ENCODE measurements at places on chromosomes 3 and 15.
A peak's percentile ranks its signal among the peaks of the same experiment; 100 is the strongest.

DNA sequence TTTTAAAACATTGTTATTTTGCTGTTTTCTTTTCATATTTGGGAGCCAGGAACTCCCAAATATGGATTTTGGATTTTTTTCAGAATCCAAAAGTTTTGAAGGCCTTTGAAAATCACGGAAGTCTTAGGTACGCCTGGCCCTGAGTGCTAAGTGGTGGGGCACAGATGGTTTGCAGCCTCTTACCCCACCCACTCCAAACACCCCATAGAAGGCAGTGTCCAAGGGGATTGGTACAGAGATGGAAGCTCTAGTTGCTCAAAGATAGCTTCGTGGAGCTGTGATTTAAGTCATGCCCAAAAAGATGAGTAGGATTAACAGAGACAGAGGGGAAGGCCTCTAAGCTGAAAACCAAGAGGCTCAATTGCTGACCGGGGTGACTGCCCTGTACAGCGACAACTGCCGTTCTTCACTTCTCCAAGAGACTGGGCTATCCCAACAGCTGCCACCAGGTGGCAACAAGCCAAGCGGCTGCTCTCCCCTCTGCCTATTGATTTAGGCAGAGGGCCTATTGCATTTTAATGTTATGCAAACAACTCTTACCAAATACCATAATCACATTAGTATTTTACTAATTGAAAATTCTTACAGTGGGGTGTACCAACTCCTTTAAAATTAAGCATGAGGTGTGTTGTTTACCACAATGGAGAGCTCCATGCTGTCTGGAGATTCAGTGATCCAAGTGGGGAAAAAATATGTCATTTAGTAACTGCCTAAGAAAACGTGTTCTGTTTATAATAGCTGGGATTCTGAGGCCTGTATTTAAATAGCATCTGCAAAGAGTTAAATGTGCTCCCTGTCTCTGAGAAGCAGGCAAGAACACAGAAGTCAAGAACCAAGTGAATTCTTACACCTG, 64.0 kb upstream of the C15orf61 start:
- DNase-seq, result peak; percentile 71

DNA sequence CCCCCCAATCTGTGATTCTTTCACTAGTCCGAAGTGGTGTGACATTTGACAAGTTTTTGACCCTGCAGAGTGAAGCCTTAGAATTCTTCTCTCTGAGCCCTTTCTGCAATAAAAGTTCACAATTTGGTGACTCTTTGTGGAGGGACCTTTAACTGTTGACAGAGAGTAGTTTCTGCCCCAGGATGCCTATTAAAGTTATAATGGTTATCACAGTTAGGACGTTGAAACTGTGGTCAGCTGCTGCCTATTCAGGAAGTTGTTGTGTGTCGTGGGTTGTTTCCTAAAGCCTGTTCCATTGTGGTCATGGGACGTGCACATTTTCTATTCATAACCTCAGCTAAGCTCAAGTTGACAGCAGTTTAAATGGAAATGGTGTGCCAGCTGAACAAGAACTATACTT, 274.5 kb downstream of the NEK10 start:
- no peak for DNase-seq

- DNase-seq, result peak; percentile 77
Measured at GRCh38 chr3:101195951-101196713, 124.2 kb downstream of the IMPG2 start.

DNA sequence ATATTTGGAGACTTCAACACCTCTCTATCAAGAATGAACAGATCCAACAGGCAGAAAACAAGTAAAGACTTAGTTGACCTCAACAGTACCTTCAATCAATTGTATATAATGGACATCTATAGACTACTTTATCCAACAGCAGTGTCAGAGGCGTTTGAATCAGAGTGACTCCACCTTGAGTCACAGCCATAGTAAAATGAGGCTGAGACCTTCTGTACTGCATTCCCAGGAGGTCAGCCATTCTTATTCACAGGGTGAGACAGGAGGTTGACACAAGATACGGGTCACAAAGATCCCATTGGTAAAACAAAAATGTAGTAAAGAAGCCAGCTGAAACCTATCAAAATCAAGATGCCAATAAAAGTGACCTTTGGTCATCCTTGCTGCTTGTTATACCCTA, 299.8 kb downstream of the CNTN3 start:
- no peak for DNase-seq

GRCh38 chr15:62994975-62995681, 47.4 kb upstream of the TPM1 start:
- no peak for DNase-seq

GRCh38 chr3:18051306-18051705, 308.9 kb upstream of the TBC1D5 start:
- no peak for DNase-seq

- no peak for DNase-seq
Measured at GRCh38 chr3:88542916-88543315, 393.2 kb downstream of the C3orf38 start.

GRCh38 chr3:143849854-143850549, 1.7 kb upstream of the SLC9A9 start:
- DNase-seq, result peak; percentile 12

DNA sequence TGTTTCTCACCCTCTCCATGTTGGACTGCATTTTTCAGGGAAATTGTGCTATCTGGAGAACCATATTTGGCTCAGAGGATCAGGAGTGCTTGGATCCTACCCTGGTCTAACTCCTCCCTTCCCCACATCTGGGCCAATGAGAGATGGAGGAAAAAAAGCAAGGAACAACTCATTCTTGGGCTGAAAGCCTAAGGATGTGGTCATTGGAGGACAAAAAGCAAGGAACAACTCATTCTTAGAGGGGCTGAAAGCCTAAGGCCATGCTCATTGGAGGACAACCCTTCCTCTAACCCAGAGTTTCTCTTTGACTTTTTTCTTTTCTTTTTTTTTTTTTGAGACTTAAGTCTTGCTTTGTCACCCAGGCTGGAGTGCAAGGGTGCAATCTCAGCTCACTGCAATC, 48.6 kb upstream of the CHRNB4 start:
- DNase-seq, result no peak

GRCh38 chr15:69513986-69514385, 61.4 kb downstream of the RPLP1 start:
- no peak for DNase-seq

DNA sequence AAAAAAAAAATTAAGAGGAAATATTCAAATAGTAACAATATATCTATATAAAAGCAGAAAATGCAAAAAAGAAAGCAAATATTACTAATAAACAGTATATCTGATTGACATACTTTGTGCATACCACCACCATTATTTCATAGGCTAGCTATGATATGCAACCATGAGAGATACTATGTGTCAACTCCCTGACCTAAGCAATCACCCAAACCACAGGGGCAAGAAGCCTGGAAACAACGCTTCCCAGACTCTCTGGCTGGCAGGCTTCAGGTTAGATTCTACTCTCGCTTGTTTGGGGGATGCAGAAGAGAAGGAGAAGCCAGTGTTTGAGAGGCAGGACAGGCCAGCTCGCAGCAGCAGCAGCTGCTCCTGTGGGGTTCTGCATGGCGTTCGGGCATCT, 169.3 kb upstream of the TPM1 start:
- no peak for DNase-seq

GRCh38 chr3:139477710-139478640, 1.7 kb upstream of the RBP2 start:
- peak; percentile 84 for DNase-seq

GRCh38 chr3:185308126-185308754, 54.4 kb upstream of the EHHADH start:
- DNase-seq, result peak; percentile 67

- no peak for DNase-seq
Measured at GRCh38 chr3:157514371-157514895, 11.2 kb upstream of the VEPH1 start.

- DNase-seq, result peak; percentile 22
Measured at GRCh38 chr3:190696777-190697501, 165.6 kb downstream of the GMNC start.

- DNase-seq, result peak; percentile 1
Measured at GRCh38 chr3:77348244-77348855, 308.5 kb downstream of the ROBO2 start.

GRCh38 chr3:196458063-196458462, 25.8 kb upstream of the UBXN7 start:
- DNase-seq, result no peak

- no peak for DNase-seq
Measured at GRCh38 chr3:29610781-29611180, 329.9 kb downstream of the RBMS3 start.
